ENCODE measurements at places on chromosomes 3 and 15.

DNA sequence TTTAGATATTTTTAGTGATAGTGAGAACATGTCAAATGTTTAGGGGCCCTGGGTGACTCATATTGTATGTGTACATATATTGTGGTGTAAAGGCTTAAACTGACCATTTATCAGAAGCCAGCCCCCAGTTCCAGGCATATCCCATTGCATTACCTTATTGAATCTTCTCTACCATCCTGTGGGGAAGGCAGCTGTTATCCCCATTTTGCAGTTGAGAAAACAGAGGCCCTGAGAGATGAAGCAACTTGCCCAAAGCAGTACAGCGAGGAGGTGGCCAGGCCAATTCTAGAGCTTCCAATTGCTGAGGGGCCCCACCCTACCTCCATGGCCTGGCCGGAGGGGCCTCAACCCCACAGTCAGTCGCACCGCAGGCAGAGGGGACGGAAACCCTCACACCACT, 47.9 kb downstream of the ZNF710 start:
- no peak for DNase-seq

DNA sequence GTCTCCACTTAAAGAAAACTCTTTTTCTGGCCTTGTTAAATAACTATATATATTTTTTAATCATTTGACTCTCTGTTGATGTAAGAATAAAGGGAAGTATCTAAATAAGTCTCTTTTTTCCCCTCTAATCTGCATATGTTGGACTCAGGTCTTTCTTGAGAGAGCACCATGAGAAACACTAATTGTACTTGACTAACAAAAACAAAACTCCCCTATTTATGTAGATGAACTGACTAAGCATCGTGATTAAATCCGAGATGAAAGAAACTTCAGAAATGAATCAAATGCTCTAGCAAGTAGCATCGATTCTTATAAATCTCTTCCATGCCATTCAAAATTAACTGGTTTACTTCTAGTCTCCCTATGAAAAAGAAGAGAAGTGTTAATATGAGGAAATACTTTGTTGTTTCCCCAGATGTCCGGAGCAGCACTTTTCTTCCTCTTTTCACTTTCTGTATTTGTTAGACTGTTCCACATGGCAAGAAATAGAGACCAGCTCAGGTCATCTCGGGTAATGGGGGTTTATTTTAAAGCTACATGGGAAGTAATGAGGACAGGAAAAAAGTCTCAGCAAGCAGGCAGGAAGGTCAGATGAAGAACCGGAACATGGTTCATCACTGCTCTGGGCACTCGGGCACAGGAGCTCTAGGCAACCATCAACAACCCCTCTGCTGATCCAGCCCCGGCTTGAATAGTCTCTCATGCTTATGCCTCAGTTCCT, 288.3 kb downstream of the CNTN6 start:
- DNase-seq: no peak

- DNase-seq: no peak
Observed at GRCh38 chr3:153313302-153313965, 151.4 kb downstream of the RAP2B start.

GRCh38 chr3:172868582-172869200, 118.2 kb downstream of the ECT2 start:
- no peak for DNase-seq

DNA sequence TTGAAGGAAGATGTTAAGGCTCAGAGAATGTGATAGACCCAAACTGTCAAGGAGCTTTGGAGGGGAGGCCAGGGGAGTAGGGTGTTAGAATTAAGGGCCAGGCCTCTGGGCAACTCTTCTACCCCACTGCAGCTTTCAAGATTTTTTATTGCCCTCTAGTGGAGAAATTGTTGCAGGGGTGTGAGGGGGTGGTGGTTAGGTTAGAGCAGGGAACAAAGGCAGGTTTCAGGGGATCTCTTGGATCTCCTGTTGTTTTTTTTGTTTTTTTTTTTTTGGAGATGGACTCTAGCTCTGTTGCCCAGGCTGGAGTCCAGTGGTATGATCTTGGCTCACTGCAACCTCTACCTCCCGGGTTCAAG, 1.4 kb upstream of the SEC13 start:
- DNase-seq: no peak

GRCh38 chr15:48191574-48192225, at the start of gene CTXN2:
Gene CTXN2 (plus strand): TSS chr15:48191665. CDS start chr15:48201301, 9,636 bp downstream.
- DNase-seq: no peak

GRCh38 chr3:69052472-69052898, 352 bp upstream of the TMF1 start:
- DNase-seq: no peak

- DNase-seq: no peak
Observed at GRCh38 chr3:168427835-168428475, 332.2 kb upstream of the GOLIM4 start.

- DNase-seq: no peak
Observed at GRCh38 chr15:55897560-55898336, 95.7 kb downstream of the NEDD4 start.

GRCh38 chr3:195897081-195897852, 11.1 kb downstream of the TNK2 start:
- DNase-seq: no peak

DNA sequence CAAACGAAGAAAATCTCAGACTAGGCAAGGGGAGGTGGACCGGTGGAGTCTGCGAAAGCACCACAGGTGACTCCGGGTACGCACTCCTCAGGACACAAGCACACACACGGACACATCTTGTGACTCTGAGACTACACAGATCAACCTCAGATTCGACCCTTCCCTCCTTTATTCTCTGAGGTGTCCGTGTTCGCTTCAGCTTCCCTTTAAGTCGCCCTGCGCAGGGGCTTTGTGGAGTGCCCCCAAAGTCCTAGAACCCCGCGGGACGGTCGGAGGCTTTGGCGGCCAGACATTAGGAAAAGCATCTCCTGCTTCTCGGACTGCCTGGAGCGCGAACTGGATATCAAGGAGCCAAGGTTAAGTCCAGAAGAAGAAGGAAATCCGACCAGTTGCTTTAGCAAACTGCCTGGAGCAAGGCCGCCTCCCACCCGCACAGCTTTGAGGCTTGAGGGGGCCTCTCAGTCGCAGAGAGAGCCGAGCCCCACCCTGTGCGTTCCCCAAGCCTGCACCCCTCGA, 730 bp downstream of the DGKG start:
- DNase-seq: no peak

DNA sequence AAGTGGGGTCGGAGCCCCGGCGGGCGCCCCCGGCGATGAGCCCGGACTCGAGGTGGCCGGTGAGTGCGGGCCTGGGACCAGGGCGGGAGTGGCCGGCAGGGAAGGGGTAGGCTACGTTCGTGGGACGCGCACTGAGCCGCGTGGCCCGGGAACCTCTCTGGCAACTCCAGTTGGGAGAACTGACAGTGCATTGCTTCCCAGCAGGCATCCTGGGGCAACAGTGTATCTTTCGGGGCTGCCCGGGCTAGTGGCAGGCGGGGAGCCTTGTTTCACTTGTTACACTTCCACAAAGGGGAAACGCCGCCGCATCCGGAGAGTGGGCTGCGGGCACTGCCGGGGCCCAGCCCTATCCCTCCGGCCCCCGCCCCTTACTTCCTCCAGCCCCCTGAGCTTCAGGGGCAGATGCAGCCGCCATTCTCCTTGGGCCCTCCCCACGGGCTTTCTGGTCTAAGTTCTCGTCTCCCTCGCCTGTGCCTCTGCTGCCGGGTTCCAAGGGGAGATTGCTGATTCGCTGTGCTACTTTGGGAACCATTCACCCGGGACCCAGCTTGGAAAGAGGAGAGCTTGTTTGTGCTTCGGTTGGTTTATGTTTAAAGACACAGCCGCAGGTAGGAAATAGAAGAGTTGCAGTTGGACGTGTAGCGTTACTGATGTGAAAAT, 675 bp downstream of the BRPF1 start:
- DNase-seq: no peak

DNA sequence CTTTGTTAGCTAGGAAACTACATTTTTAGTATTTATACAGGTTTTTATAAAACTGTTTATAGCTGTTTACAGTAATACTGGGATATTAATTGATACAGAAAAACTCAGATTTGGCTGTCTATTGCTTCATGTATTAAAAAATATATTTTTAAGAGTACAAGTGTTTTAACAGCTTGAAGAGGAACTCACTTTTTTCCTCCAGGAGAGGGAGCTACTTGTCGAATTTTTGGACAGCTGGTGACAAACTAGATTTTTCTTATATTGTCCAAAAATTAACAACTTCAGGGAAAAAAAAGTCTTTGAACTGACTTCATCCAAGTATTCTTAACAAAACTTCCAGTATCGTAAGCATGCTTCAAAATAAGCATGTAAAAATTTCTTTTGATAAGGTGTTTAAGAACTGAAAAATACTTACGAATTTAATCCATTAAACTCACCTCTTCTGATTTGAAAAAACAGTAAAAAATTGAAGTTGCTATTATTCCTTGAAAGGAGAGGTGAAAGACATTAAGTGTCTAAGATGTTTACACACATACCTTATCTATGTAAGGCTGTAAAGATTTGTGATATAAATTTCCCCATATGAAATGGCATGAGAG, 4.0 kb downstream of the DIPK2A start:
- DNase-seq: peak; percentile 35

- DNase-seq: no peak
Observed at GRCh38 chr15:72044956-72045355, 73.0 kb downstream of the MYO9A start.

DNA sequence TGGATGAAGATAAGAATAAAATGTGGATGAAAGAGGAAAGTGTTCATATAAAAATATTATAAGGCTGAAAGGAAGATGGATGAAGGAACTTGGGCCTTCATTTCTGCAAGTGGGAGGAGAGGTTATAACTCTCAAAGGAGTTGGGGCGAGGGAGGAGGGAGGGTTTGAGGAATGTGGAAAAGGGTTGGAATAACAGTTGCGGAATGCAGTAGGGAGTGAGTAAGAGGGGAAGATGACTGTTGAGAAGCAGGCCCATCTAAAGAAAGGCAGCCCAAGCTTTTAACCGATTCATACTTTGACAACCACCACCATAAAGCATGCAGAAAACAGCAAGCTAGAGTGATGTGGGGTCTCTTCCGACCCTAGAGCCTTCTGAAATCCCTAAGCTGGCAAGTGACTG, 8.3 kb upstream of the TM4SF4 start:
- peak; percentile 64 for DNase-seq

Data from amniotic stem cell (primary cell).